ENCODE measurements at places on chromosomes 6 and 20. TPM values are rescaled to one million over a fixed set of nuclear protein-coding genes. Genes with fewer than 3 reads are reported as not detected.

DNA sequence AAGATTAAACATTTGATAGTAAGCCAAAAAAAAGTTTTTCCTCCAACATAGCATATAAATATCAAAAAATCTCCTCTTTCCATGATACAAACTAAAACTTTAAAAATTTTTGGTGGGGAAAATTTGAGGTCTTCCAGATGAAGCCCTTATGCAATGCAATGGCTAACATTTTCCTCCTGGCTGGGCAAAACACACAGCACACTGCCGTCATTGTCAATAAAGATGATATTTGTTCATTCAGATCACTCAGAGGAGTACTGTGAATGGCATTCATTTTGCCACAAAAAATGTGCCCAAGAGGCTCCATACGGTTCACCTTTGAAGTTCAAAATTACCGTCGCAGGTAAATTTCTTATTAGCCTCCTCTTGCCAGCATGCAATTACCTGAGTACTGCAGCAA, 33.9 kb upstream of the FBXO9 start:
- DNase-seq = no peak

FGD2 gene
- total RNA-seq = 1.4 TPM

DNA sequence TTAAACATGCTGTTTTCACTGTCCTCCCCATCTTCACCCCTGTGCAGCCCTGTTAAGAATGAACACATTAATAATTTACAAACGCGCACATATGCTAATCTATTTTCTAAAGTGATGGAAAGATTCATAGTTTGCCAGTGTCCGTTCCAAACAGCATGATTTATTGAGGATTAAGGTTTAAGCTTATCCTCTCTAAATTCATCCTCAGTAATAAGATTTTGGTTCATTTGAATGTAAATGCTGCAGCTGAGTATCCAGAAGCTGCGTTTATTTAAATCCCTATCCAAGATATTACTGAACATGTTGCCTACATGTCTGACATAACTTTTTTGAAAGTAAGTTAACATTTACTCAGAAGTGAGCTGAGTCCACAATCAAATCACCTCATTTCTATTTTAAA, 42.8 kb upstream of the FAM135A start:
- no peak for DNase-seq

GRCh38 chr20:57095426-57095825, 171.0 kb downstream of the BMP7 start:
- DNase-seq = no peak

DNA sequence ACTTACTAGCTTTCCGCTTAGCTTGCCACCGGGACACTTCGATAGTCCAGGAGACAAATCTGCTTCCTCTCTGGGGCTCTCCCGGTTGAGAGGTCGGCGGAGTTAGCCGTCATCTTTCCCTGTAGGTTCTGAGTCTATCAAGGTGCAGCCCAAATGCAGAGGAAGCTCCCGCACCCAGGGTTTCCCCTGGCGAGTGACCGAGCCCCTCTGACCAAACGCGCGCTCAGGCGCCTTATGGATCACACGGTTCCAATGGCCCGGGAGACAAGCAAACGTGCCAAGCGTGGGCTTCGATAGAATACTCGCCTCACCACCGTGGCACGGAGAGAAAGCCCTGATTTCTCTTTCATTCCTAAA, 15.8 kb upstream of the FOXC1 start:
- no peak for DNase-seq

Data from naive thymus-derived CD4-positive, alpha-beta T cell (primary cell).